ENCODE measurements at places on chromosomes 16 and 17. TPM values are rescaled to one million over a fixed set of nuclear protein-coding genes. Genes with fewer than 3 reads are reported as not detected.

The SLC4A1 gene
- total RNA-seq: not detected

The LDHD gene
- 3.1 TPM for total RNA-seq

The TSR1 gene
- 44.7 TPM for total RNA-seq

The CACNB1 gene
- 14.9 TPM for total RNA-seq

The USH1G gene
- total RNA-seq: not detected

The DNAH9 gene
- total RNA-seq: not detected

The ALOX12B gene
- total RNA-seq: not detected

The ELMO3 gene
- total RNA-seq: 2.0 TPM

The FOXN1 gene
- not detected for total RNA-seq

The ABR gene
- 172 TPM for total RNA-seq

The CFAP97D1 gene
- total RNA-seq: not detected

The NECAB2 gene
- total RNA-seq: 0.33 TPM

The SLC6A4 gene
- not detected for total RNA-seq

The MILR1 gene
- total RNA-seq: not detected

The KCNH4 gene
- 1.5 TPM for total RNA-seq

The NAE1 gene
- 70.7 TPM for total RNA-seq

The GAN gene
- total RNA-seq: 9.1 TPM

The HEATR9 gene
- not detected for total RNA-seq

The ASIC2 gene
- 4.1 TPM for total RNA-seq

The SHPK gene
- total RNA-seq: 8.4 TPM

The ENPP7 gene
- not detected for total RNA-seq

The HIC1 gene
- 1.4 TPM for total RNA-seq

The CDT1 gene
- total RNA-seq: 39.9 TPM

The MRPL38 gene
- 165 TPM for total RNA-seq
